Stimulated activated CD8-positive, alpha-beta memory T cell treated with anti-CD3 and anti-CD28 coated beads, Interleukin-15, amount 100 ng/mL, for 24 hours (primary cell): ENCODE measurements at places on chromosomes 6 and 20.
A peak's percentile ranks its signal among the peaks of the same experiment; 100 is the strongest.

- no peak for DNase-seq
Observed at GRCh38 chr20:57380081-57380750, 11.0 kb upstream of the RBM38 start.

GRCh38 chr20:6626805-6627204 lies 140.7 kb upstream of the BMP2 start:
- DNase-seq: no peak

DNA sequence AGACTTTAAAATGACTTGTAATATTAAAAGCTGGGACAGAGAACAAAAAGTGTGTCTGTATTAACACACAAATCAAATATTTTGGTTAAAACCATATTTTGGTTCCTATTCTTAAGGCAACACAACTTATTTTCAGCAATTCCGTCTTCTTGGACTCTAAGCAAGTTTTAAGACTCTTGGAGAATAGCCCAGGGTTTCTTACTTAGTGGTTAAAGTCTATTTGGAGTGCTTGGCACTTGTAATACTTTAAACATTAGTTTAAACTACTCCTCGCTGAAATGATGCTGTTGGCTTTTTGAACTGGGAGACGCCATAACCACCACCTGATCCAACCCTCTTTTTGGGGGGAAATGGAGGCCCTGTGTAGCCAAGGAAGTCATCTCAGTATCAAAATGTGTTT lies 109.7 kb upstream of the GMDS start:
- no peak for DNase-seq

GRCh38 chr6:33698494-33698893 lies 13.0 kb downstream of the UQCC2 start:
- DNase-seq: no peak

DNA sequence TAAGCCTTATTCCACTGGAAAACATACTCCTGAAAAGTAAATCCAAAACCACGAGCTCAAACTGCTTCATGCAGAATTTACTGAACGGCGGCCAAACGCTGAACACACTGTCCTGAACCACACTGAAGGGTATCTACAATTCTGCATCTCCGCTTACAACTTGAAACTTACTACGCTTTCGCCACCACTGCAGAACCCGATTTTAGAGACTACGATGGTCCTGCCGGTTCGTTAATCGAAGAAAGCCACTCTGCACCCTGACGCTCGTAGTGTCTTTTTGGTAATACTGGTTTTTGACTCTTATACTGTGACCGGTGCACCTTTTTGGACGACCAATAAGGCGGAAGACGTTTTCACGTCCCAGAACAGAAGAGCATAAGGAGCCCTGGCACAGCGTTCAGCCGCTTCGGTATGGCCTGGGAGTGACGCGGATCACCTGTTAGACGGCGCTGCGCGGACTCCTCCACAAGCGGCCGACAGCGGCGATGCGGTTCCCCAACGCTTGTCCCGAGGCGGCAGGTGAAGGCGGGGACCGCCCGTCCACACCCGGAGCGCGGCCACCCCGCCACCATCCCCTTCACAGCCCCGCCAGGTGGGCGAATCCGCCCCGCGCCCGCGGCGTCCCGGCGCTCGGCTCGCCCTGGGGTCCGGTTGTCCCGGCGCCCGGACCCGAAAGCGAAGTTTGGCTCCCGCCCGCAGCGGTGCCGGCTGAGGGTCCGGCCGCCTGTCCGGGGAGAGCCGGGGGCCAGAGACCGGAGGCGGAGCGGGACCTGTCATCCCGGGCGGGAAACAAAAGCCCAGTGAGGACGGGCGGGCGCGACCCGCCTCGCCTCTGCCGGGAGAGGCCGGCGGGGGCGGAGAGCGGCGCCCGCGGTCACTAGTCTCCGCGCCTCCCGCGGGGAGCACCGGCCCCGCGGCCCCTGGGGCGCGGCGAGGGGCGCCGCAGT lies 784 bp downstream of the FKBP5 start:
- DNase-seq: peak; percentile 19

GRCh38 chr6:125808060-125808459 lies 17.3 kb downstream of the NCOA7 start:
- DNase-seq: no peak

DNA sequence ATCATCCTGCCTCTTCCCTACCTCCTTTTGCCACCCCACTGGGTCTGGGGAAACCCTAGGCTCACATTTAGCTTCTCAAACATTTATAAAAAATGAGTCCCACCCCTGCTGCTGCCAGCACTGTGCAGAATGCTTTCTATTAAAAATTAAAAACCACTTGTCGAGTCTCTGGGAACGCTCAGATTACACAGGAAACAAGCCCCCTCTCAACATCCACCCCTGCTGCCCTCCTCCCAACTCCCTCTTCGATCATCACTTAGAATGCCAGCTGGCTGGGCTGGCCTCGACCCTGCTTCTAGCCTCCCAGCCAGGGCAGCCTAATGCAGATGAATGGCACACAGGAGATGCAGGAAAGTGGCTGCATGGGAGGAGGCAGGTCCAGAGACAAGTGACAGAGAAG lies 75.8 kb downstream of the CDH22 start:
- DNase-seq: no peak

DNA sequence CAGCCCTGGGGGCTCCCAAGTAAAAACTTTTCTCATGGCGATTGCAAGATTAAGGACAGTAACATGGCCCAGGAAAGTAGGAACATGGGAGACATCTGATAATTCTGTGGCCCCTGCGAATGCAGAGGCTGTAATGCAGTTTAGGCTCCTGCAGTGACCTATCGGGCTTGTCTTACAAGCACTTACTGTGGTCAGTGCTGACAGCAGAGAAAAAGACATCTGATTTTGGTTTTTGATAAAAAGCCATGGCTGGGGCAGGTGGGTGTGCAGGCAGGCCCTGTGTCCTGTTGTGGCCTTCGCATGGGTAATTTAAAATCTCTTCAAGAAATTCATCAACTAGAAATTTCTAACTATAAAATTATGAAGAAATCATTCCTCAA lies 19.3 kb upstream of the CCN6 start:
- no peak for DNase-seq

DNA sequence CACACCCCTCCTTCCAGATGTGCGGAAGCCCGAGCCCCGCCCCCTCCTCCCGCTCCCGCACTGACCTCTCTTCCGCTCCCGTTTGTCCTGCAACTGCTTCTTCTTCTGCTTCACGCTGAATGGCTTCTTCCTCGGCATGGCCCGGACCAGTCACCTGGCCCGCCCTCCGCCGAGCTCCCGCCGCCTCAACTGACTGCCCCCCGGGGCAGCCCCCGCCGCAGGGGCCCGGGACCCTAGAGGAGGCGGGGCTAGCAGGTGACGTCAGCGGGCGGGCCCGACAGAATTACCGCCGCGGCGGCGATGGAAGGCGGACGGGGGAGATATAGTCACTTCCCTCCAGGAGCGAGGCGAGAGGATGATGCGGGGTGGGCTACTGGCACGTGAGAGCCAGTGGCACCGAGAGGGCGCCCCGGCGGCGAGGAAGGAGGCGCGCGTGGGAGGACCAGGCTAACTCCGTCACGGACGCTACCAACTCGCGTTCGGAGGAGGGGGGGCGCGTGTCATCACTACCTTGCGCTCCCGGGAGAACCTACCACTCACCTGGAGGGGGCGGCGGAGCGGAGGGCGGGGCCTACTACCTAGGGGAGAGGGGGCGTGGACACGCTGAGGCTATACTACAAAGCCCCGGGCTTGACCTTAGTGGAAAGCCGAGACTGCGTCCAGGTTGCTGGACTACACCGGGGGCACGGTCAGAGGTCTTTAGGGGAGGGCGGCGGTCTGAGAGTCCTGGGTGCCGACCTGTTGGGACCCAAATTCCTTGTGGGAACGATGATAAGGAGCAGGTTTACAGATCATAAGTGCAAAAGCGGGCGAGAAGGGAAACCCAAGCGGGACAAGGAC lies at the start of gene GNL1:
GNL1 (minus strand) TSS at position 424 of the 840 bp plus-strand sequence; CDS start at position 138, 286 bp downstream.
- DNase-seq: peak; percentile 97

- no peak for DNase-seq
Observed at GRCh38 chr20:47137231-47137870, 219.1 kb downstream of the ZMYND8 start.

- DNase-seq: no peak
Observed at GRCh38 chr20:12098421-12098820, 180.7 kb downstream of the BTBD3 start.

- no peak for DNase-seq
Observed at GRCh38 chr20:63191400-63191799, 24.5 kb downstream of the YTHDF1 start.

GRCh38 chr6:104639668-104640067 lies 220.1 kb downstream of the HACE1 start:
- no peak for DNase-seq
